ENCODE measurements at places on chromosomes 16 and 17. TPM values are rescaled to one million over a fixed set of nuclear protein-coding genes. Genes with fewer than 3 reads are reported as not detected.

Gene HCRT
- total RNA-seq: not detected

Gene SBK1
- 0.14 TPM for total RNA-seq

Gene ASPA
- total RNA-seq: not detected

Gene HS3ST3A1
- total RNA-seq: 0.05 TPM

Gene ZP2
- 0.23 TPM for total RNA-seq

Gene STARD3
- 46.6 TPM for total RNA-seq

Gene AATK
- 4.1 TPM for total RNA-seq

Gene CPHXL2
- total RNA-seq: not detected

Gene ARL5C
- total RNA-seq: not detected

Gene TMIGD1
- total RNA-seq: not detected

Measured in dermis blood vessel endothelial cell (primary cell).